ENCODE measurements at places on chromosomes 6 and 20.

DNA sequence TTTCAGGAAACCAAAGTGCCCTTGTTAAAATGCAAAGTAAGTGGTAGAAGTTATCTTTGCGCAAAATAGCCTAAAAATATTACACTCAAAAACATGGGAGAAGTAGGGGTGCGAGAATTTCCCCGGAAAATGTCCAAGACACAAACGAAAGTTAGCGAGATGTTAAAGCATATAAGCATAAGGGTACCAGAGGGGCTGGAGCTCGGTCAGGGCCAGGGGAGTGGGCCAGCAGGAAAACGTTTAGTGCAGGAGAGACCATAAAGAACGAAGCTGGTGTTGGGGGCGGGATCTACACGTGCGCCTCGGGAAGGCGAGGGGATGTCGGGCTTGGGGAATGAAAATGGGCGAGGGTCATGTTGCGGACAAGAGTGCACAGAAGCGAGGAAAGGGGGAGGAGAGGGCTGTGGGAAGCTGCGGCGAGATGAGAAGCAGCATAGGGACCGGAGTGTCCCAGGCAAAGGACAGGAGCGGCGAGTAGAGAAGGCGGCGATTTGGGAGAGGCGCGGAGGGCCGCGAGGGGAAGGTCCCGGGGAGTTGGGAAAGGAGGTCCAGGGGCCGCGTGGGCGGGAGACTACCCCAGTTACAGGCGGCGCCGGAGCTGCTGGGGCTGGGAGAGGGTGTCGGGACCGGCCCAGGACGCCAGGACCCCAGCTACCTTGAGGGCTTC, 600 bp downstream of the XPO5 start:
- DNase-seq = no peak

- DNase-seq = no peak
Observed at GRCh38 chr6:105784179-105784578, 302.0 kb upstream of the PRDM1 start.

DNA sequence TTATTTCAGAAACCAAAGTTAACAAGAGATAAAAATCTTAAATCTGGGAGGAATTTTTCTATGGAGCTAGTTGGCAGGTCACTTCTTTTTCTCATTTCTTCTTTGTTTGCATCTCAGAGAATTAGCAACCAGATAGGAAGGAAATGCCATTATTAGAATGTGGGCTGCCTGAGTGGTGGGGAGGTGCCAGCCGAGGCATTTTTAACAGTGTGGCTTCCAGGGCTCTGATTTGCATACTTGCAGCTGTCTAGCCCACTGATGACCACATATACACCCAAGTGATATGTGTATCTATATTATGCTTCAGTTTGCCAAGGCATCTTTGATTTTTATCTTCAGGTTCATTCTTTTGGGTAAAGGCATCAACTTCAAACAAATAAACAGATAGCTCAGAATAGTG, 206.7 kb downstream of the CLIC5 start:
- no peak for DNase-seq

DNA sequence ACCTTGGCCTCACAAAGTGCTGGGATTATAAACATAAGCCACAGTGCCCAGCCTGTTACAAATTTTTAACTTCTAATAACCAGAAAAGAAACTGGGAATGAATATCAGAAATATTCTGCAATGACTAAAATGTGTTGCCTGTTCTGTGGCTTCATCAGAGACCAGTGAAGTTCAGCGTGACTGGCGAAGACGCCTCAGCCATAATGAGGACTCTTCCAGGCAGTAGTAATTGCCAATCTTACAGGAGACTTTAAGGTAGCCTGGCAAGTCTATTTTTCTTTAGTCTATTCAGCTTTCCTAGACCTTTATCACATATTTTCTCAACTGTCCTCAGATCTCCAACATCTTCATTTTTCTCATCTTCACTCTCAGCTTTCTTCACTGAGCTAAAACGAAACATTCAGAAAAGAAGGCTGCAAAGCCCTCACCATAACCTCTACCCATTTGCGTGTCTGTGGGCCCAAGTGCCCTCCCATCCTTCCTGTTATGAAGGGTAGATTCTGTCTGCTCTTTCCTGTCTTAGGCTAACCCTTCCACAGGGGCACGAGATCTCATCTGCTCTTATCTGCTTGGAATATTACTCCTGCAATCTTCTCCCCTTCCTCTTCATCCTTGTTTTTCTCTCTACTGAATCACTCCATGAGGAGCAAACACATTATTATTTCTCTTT, 42.0 kb upstream of the OLIG3 start:
- no peak for DNase-seq

- no peak for DNase-seq
Observed at GRCh38 chr20:474581-474980, 12.2 kb upstream of the TBC1D20 start.

- no peak for DNase-seq
Observed at GRCh38 chr6:142444376-142444775, 142.6 kb downstream of the ADGRG6 start.
